ENCODE measurements at places on chromosomes 2 and 18.

DNA sequence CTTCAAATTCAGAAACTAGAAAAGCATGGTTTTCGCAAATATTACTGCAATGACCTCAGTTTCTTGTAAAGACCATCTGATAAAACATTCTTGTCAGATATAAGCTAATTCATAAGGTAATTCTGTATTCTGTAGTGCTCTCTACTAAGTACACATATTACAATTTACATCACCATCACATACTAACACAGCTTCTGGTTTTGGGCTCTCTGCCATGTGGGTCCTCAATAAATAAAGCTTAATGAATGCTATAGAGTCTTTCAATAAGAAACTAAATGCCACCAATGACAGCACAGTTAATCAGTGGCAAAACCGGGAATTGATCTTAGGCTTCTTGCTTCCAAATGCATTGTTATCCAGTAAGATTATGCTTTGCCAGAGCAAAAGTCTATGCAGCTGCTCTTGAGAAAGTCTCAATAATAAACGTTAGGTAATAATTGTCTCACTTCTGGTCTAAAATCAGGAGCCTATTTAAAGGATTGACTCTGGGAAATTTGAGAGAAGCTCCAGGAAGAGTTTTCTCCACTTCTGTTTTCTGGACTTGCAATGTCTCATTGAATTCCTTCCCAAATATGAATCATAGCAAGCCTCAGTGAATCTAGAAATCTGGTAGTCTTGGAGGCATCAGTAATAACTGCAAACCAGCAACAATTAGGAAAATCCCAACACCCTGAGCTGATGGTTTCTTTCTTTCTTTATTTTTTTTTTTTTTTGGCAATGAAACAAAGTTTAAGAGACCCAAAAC is 67.9 kb upstream of the RAPGEF4 start:
- no peak for DNase-seq

GRCh38 chr2:105776560-105776928 is 31.8 kb downstream of the NCK2 start:
- DNase-seq, result no peak

DNA sequence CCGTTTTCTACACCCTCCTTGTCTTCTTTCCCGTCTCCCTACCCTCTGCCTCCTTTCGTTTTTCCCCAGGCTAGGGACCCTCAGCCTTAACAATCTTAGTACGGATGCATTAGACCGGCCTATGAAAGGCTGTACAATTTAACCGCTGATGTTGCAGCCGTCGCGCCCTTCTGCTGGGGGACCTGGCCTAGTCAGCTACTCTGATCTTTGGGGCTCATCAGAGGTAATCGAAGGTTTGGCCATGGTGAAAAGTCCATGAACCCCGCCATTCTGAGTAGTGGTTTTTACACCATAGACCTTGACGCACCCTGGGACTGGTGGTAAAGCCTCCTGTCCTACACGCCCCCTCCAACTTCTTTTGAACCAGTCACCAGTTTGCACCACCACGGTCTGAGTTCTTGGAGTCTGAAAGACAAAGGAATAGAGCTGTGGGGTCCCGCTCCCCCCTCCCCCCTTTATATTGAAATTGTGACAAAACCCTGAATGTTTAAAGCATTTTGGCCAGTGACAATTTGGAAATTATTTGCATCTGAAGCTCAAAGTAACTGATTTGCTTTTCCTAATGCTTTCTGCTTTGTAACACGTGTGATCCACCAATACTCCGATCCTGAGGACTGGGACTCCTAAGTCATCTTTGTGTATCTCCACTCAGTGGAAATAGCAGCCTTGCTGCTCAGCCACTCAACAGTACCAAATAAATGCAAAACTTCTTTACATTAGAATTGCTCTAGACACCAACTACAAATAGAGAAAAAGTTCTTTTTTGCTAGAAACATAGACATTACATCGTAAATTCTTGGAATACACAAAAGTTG is 642 bp upstream of the SRSF7 start:
- no peak for DNase-seq

DNA sequence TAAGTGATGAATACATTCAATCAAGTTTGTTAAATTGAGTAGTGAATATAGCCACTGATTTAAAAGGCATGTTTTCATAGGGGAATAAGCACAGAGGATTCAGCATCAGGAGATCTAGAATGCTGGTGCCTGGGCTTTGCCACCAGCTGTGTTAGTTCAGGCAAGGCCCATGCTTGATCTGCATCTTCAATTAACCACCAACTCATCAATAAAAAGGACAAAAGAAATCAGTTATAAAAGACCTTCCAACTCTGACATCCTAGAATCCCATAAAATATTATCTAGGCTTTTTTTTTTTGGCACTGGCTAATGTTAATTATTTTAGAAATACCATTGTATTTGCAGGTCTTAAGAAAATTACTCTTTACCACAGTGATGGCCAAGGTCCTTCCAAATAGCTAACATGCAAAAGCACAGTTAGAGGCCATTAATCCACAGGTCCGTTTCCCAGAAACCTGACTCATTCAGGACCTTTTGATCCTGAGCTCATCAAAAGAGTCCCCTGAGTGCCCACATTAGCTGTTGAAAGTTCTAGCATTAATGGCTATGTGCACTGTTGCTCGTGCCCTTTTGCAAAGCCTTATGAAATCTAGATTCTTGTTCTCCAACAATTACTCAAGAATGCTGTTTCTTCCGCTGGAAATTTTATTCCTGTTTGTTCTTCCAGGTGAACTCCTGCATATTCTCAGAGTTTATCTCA is 170.0 kb downstream of the CYRIA start:
- no peak for DNase-seq

- no peak for DNase-seq
Observed at GRCh38 chr2:176491172-176491904, 222.1 kb downstream of the MTX2 start.

- DNase-seq, result no peak
Observed at GRCh38 chr2:230557065-230557464, 141.1 kb downstream of the SP100 start.

GRCh38 chr2:48483916-48484315 is 46.0 kb upstream of the STON1 start:
- DNase-seq, result no peak

GRCh38 chr2:216222650-216223352 is 113.7 kb downstream of the XRCC5 start:
- no peak for DNase-seq

GRCh38 chr2:65626831-65627230 is 194.4 kb upstream of the SPRED2 start:
- DNase-seq, result no peak

DNA sequence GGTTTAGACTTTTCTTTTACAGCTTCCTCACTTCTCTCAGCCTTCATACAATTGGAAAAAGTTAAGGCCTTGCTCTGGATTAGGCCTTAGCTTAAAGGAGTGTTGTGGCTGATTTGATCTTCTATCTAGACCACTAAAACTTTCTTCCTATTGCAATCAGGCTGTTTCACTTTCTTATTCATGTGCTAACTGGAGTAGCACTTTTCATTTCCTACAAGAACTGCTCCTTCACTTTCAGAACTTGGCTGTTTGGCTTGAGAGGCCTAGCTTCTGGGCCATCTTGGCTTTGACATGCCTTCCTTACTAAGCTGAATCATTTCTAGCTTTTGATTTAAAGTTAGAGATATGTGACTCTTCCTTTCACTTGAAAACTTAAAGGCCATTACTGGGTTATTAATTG is 114.3 kb downstream of the ARHGEF4 start:
- DNase-seq, result no peak

- peak; percentile 71 for DNase-seq
Observed at GRCh38 chr2:202023198-202023903, 10.3 kb upstream of the FZD7 start.

DNA sequence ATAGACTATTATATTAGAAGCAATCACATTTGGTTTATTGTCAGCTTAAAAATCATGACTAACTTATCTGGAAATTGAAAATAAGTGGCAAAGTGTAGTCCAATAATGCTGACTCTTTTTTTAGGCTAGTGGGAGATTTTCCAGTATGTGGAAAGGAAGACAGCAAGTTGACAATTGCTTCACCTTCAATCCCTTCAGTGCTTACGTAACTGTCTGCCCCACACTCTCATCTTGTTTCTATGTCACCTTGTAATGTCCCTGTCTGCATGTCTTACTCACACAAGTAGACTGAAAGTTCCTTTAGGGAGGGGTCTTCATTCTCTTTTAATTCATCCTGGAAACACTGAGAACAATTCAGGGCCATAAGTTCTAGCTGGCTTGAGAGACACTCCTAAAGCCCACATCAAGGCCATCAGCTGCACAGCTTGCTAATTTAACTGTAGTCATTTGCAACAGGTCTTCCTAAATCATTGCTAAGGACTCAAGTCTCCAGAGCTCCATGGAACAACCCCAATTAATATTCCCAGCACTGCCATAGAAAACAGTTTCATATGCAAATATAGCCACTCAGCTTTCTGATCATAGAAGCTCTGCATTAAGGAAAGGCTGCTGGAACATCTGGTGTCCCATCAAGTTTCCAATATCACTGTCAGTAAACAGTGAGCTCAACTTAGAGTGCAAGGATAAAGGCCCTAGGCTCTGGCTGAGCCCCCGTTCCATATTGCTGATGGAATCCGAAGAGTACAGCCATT is 230.5 kb downstream of the ETAA1 start:
- DNase-seq, result no peak

- DNase-seq, result no peak
Observed at GRCh38 chr2:236629961-236630872, 60.6 kb downstream of the ACKR3 start.

DNA sequence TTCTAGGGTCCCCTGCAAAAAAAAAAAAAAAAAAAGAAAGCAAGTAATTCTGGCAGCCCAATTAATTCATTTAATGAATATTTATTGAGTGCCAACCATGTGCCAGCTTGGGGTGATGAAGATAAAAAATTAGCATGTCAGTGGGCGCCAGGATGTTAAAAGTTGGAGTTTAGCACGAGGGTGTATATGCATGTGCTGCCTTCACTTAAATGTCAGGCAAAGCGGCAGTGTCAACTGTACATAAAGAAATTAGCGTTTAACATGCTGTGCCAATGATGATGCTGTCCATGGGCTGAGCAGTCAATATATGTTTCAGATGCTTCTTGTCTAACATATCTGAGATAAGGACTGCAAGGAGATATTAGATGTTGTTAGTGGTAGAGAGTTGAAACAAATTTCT is 49.5 kb downstream of the ASAP2 start:
- no peak for DNase-seq

- DNase-seq, result no peak
Observed at GRCh38 chr2:151649966-151650365, 84.3 kb downstream of the NEB start.

DNA sequence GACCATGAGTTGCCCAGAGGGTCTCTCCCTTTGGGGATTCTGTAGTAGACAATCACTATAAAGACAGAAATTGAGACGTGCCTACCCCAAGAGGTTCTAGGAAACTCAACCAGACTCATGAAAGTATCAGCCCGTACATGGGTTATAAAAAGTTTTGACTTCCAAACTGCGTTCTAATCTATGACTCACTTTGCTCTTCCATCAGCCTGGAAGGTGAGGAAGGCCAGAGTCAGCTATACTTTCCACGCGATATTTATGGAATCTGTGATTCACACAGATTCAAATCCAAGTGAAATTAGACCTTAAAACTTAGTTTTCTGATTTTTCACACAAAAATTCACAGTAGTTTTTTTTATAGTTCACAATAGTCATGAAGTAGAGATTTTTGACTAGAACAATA is 7.7 kb upstream of the LYPD1 start:
- no peak for DNase-seq

- no peak for DNase-seq
Observed at GRCh38 chr2:231861288-231861931, 64.8 kb downstream of the NPPC start.

- DNase-seq, result no peak
Observed at GRCh38 chr2:55883357-55883756, 40.2 kb downstream of the EFEMP1 start.
